Hepatocyte (in vitro differentiated cells): ENCODE measurements at places on chromosomes 6 and 20.

DNA sequence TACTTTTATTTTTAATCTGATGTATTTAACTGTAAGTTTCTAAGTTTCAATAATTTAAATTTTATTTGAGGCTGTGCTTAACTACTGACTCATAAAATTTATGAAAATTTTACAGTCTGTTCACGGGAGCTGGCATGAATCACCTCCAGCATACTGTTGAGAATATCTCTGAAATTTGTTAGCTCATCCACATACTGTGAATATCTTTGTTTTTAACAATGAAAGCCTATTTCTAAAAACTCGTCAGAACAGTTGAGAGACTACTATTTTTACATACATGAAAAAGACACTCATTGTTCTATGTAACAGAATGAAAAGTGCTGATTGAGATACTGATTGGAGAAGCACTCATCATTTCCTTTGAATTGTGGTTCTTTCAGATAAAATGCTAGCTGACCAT is 749.3 kb downstream of the TENT5A start:
- DNase-seq, result no peak

GRCh38 chr6:167651318-167652041 is 175.2 kb upstream of the AFDN start:
- no peak for DNase-seq

DNA sequence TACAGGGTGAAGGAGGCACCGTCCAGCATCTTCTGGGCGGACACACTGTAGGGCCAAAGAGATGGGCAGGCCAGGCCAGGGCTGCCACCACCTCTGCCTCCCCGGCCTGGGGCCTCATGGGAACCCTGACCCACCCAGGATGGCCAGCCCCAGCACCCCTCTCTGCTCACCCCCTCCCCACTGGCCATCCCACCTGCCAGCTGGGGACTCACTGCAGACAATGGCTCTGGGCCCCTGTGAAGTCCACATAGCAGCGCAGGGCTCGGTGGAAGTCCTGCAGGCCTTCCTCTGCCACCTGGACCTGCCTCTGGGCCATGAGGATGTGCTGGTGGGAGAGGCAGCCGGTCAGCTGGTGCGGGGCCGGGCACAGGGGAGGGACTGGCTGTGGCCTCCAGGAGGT is 3.6 kb upstream of the C20orf144 start:
- no peak for DNase-seq

GRCh38 chr6:149236589-149236988 is 80.9 kb upstream of the TAB2 start:
- no peak for DNase-seq

GRCh38 chr20:24368253-24368652 is 101.2 kb upstream of the SYNDIG1 start:
- no peak for DNase-seq

DNA sequence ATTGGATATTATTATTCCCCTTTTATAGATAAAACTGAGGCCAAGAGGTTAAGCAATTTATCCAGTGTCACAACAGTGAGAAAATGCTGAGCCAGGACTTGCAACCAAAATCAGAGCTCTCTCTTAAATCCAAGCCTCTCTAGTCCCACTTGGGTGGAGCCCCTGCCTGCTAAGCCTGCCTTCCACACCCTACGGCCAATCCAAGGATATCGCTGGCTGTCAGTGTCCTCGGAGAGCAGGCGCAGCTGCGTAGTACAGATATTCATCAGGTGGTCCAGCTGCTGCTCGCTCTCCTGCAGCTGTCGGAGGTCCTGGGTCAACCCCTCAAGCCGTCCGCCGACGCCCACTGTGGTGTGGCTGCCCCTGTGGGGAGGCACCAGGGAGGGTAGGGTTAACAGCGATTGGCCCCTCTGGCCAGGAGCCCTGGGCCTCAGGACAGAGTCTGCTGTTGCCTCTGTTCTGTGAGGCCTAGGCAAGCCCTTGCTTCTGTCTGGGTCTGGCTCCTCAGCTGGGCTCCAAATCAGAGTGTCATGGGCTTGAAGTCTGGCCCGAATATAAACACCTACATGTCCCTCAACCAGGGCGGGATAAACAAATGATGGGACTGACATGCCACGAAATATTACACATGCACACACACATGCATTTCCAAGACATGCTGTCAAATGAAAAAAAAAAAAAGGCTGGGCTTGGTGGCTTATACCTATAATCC is 3.9 kb upstream of the NECAB3 start:
- DNase-seq, result no peak
